Hindlimb muscle (tissue), 1 donor: ENCODE measurements at places on chromosomes 4 and X.

DNA sequence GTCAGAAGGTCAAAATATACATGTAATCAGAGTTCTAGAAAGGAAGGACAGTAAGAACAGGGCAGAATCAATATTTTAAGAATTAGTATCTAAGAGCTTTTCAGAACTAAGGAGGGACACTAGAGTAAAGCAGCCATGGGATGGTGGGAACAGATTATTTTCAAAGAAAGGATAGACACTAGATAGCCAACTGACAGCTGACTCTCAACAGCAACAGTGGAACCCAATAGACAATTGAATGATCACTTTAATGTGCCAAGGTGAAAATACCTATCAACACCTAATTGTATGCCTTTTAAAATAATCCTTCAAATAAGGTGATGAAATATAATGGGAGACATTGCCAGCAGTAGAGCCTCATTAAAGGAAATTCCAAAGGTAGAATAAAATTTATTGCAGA is 26.5 kb upstream of the CCDC160 start:
- DNase-seq, result no peak

- no peak for DNase-seq
Observed at GRCh38 chrX:5113128-5113527, 1115.5 kb downstream of the NLGN4X start.

- DNase-seq, result no peak
Observed at GRCh38 chr4:7767526-7767925, 172.1 kb downstream of the AFAP1 start.

DNA sequence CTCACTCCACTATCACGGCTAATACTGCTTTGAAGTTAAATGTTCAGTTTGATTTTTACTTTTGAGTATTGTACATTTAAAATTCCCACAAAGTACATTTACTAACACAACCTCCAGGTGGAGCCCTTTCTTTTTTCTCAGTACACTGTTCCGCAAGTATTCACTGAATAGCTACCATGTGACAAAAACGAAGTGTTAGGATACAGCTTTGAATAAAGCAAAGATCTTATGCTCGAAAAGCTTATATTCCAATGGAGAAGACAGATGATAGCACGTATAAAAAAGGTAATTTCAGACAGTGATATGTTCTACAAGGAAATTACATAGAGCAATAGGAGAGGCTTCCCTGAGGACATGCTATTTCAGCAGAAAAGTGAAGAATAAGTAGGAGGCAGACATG is 60.7 kb upstream of the ABCG2 start:
- DNase-seq, result peak; percentile 46

DNA sequence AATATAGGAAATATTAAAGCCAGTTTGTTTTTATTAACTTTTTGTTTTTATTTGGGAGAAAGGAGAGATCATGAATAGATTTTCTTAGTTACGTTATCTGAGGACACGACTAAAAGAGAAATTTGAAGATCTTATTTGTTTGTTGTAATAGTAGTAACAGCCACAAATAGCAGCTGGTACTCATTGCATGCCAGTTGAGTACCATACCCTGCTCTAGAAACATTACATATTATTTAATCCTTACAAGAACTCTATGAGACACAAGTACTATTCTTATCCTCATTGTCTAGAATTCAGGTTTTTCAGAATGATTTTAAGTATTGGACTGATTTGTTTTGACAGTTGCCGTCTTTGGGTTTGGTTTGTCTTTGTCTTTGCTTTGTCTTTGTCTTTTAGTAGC is 31.8 kb downstream of the USP53 start:
- no peak for DNase-seq
